ENCODE measurements at places on chromosomes 11 and 22. TPM values are rescaled to one million over a fixed set of nuclear protein-coding genes. Genes with fewer than 3 reads are reported as not detected.

The ROBO4 gene
- not detected for total RNA-seq

The ABCC8 gene
- total RNA-seq = 11.8 TPM

The OTOG gene
- total RNA-seq = not detected

The PDGFB gene
- total RNA-seq = 3.1 TPM

The HBD gene
- total RNA-seq = not detected

The MMP10 gene
- total RNA-seq = 0.54 TPM

The NCF4 gene
- 0.08 TPM for total RNA-seq

The C22orf42 gene
- not detected for total RNA-seq

The PATE2 gene
- total RNA-seq = not detected

The BACE1 gene
- 9.1 TPM for total RNA-seq

The DRD4 gene
- total RNA-seq = 0.34 TPM

The TRPM5 gene
- total RNA-seq = not detected

The MYOD1 gene
- 0.03 TPM for total RNA-seq

The TMPRSS13 gene
- not detected for total RNA-seq

The P4HA3 gene
- total RNA-seq = 38.3 TPM

The SGSM1 gene
- total RNA-seq = 0.57 TPM

The SERHL2 gene
- total RNA-seq = 0.28 TPM

The GNG3 gene
- not detected for total RNA-seq

The ABCG4 gene
- total RNA-seq = 0.33 TPM

The P2RY6 gene
- 5.7 TPM for total RNA-seq

The FAM227A gene
- 0.66 TPM for total RNA-seq

The RRP8 gene
- 29.4 TPM for total RNA-seq

The BIK gene
- total RNA-seq = 1.7 TPM

The RAB3IL1 gene
- total RNA-seq = 17.9 TPM

The CYP2D6 gene
- 0.32 TPM for total RNA-seq

The SLC22A25 gene
- not detected for total RNA-seq
